ENCODE measurements at places on chromosomes 6 and 20.
A peak's percentile ranks its signal among the peaks of the same experiment; 100 is the strongest.

DNA sequence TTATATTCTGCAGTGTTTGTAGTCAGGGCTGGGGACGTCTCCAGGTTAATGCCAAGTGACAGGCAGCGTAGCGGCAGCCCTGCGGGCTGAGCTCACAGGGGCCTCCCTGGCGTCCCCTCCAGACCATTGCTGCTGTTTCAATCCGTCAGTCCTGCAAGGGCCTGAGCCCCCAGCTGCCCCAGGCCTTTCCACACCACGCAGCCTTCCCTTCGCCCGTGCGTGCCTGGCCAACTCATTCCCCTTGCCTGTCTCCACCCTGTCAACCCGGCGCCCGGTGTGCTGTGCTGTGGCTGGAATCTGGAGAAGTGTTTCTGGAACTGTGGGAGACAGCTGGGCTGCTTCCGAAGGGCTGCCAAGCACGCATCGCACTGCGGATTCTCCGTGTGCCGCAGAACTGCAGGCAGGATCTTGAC lies 11.9 kb downstream of the BHLHE23 start:
- no peak for DNase-seq

GRCh38 chr6:117465691-117466090 lies 16.8 kb upstream of the DCBLD1 start:
- DNase-seq = no peak

- no peak for DNase-seq
Observed at GRCh38 chr6:156427345-156427744, 349.8 kb upstream of the ARID1B start.

DNA sequence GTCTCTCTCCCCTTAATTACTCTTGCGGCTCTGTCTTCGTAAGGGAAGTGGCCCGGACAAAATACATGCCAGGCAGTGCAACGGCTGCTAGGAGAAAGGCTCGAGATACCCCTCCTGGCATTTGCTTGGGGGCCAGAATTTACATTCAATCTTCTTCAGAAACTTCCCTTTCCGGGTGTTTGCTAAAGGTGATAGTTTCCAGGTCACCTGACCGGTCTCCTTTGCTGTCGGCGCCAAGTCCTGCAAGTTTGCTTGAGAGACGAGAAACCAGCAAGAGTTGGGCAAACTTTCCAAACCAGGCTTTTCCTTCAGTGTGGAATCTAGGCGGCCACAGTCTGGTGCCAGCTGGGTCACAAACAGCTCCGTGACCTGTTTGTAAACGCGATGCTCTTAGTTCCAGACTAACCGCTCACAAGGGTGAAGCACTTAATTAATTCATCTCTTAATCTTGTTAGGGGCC lies 563 bp upstream of the SRSF3 start:
- DNase-seq = no peak

- DNase-seq = no peak
Observed at GRCh38 chr6:116667623-116668022, 943 bp downstream of the ZUP1 start.

- DNase-seq = no peak
Observed at GRCh38 chr6:113630738-113631535, 226.2 kb upstream of the MARCKS start.

DNA sequence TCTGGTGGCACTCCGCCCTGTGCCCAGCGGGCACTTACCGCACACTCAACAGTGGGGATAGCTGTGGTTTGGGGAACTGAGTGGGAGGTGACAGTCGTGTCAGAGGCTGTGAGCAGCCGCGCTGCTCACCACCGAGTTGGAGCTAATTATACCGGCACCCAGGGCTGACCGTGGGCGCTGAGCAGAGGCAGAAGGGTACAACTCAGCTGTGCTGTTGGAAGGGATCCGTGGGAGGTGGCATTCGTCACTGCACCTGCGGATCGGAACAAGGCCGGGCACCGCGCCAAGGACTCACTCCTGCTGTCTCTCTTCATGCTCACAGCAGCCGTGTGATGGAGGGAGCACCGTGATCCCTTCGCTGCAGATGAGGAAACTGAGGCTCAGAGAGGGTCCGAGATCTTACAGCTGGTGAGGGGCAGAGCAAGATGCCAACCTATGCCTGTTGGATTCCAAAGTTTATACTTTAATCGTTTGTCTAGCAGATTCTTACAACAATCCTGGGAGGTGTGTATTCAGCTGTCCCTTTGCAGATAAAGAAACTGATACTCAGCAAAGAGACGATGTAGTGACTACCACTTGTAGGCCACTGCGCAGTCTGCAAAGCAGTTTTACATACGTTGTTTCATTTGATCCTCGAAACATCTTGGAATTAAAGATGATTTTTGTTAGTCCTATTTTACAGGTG lies 713 bp upstream of the ELMO2 start:
- DNase-seq = peak; percentile 60

DNA sequence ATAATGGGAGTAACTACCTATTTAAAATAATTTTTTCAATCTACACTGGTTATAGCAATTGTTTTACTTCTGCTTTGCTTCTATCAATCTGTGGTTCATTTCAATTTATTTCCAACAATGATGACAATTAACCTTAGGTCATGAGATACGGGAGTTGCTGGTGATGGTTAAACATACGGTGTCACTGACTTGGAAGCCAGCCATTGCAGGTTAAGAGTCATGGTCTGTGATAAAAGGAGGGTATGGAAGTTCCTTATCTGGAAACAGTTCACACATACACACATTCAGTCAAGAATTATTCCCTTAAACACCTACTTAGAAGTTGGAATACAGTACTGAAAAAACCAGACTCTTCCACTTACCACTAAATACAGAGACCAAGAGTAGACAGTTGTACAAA lies 180.0 kb downstream of the KIF16B start:
- DNase-seq = no peak

Measured in right hindlimb (tissue), 1 donor.